ENCODE measurements at places on chromosomes 6 and 20.
A peak's percentile ranks its signal among the peaks of the same experiment; 100 is the strongest.

GRCh38 chr20:25288291-25289181, 40.7 kb downstream of the PYGB start:
- no peak for DNase-seq

- DNase-seq = no peak
These were observed 356 bp downstream of the TBXT start for GRCh38 chr6:166167258-166167731.

DNA sequence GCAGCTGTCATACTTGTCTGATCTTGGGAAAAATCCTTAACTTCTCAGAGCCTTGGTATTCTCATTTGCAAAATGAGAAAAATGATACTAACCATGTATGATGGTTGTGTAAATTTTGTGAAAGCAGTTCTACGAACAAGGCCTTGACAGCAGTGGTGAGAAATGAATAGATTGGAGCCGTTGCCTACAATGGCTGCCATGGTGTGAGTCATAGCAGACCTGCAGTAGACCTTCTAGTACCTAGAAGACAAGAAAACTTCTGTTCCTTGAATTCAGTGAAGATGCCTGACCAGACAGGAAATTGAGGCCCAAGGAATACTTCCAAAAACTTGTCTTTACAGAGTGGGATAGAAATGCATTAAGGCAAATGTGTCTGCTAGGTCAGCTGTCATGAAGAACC, 338.9 kb downstream of the QKI start:
- no peak for DNase-seq

DNA sequence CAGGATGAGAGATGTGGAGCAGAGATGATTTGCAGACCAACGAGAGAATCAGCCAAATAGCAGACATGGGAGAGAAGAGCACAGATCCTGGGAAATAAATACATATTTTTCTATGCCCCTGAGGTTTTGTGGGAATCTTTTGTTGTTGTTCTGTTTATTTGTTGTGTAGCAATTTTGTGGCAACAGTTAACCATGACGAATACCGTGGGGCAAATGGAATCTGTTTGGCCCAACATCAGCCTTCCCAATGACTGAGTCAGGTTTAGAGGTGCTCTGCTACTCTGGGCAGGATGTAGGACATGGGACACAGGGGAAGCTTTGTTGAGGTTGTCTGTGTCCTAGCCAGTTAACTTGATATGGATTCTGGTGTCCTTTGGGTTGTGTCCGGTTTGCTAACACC, 7.9 kb upstream of the SLC2A10 start:
- no peak for DNase-seq

DNA sequence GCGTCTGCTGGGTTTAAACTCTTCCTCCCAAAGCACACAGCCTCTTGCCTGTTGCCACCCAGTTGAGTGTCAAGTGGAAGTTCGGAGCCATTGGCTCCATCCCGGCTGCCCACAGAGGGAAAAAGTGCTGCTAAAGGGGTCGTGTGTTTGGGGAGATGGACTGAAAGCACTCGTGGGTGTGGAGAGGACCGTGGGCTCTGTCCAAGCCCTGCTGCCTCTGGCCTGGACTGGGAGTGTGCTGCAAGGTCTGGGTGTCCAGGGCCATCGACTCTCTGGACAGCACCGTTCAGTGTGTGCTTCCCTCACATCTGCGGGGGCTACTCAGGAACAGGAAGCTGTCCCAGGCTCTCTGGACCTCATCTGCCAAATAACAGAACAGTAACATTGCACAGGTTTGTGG, 269.3 kb downstream of the DLL1 start:
- no peak for DNase-seq

GRCh38 chr20:59692139-59692538, 87.8 kb downstream of the PHACTR3 start:
- no peak for DNase-seq

DNA sequence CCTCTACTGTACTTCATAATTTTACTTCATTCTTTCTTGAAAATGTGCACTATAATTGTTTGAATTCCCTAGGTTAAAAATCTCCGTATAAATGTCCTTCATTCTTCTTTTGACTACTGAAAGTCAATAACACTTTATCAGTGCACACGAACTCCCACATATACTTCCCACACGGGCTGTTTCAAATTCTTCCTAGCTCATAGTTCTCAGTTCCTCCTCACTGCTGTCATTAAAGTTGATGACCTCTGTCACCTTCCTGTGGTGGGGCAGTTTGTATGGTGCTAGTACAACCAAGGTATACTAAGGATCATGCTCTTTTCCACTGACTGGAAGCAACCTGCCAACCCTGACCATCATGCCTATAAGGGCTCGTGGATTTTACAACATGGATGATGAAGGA, 40.0 kb upstream of the CD2AP start:
- no peak for DNase-seq

GRCh38 chr20:2643708-2644107, 8.7 kb upstream of the NOP56 start:
- DNase-seq = no peak

DNA sequence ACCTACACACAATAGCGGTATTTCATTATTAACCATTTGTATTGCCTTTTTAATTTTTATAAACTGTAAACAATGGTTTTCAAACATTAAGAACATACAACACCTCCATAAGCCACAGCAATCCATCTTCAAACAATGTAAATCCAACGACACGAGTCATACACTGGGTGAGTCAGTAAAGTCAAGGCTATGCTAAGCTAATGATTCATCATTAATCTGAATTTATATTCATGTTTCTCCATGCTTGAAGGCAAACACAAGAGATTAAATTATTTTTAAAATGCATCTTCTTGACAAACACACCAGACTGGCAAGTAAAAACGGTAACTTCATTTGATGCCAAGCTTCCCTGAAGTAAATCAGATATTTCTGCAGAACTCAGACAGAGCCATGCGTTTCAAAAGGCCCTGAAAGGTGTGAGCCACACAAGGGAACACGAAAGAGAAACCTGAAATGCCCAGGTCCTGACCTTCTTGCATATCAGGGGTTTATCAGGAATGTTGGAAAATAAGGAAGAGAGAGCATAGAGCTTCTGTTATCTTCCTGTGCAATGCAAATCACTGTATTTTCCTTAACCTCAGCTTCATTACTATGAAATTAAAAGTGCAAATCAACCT, 162.5 kb downstream of the ALDH8A1 start:
- no peak for DNase-seq

DNA sequence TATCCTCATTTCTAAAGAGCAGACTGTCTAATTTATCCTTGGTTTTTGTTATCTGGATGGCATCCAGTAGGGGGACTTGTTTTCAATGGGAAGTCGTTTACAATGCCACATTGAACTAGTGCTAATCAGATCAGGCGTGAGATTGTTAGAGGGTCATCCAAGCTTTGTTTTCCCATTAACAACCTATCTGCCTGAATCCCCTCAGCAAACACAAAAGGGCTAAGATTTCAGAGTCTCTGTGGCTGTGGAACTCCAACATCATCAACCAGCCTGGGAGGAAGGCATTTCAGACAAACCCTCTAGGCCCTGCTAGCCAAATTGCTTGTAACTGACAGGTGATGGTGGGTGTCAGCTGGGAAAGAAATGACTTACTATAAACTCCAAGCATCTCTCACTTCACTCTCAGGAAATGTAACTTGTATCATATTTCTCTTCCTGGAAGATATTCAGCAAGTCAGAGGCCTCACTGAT, 47.7 kb downstream of the COL19A1 start:
- DNase-seq = no peak

DNA sequence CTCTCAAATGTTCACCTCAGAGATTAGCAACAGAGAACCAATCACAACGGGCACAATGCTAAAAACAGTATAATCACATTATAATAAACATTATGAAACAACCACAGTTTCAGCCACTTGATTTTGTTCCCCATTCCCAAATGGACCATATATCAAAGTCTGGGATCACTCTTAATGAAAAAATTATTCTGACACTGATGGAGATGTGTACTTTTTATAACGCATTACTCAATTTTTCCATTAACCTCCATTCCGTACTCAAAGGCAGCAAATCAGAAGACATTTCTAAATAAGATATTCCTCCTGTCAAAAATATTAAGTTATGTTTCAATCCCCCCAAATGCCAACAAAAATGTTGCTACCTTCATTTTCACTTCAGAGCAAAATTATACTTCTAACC, 2.8 kb downstream of the CPNE1 start:
- DNase-seq = no peak

GRCh38 chr6:74765486-74765885, 440.4 kb downstream of the COL12A1 start:
- no peak for DNase-seq

DNA sequence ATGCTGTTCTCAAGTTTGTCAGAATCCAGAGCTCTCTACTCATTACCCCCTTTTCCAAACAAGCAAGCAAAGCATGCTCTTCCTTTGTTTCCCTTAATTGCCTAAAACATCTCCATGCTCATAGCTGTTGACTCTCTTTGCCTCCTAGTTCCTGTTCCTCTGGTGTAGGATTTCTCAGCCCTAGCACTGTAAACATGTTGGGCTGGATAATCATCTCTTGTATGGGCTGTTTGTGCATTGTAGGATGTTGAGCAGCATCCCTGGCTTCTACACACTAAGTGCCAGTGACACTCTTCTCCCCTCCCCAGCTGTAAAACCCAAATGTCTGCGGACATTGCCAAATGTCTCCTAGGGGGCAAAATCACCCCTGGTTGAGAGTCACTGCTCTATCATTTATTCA, 14.0 kb downstream of the PPARD start:
- no peak for DNase-seq

DNA sequence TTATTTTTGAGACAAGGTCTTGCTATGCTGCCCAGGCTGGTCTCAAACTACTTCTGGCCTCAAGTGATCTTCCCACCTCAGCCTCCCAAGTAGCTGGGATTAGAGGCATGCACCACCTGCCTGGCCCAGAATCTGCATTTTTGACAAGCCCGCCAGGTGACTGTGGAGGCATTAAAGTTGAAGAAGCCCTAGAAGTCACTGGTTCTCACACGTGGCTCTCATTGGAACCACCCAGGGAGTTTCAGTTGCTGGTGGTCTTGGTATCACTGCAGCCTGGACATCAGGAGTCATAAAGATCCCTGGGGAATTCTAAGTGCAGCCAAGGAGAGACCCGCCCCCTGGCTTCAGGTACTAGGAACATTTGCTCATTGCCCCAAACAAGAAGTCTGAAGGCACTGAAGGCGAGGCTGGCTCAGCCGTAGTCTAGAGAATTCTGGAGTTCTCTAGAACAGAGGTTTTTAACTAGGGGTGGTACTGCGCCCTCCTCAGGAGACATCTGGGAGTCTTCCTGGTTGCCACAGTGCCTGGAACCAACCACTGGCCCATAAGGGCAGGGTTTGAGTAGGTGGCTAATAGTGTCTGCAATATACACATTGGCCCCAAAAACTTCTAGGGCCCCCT, 182.8 kb downstream of the ZMYND8 start:
- no peak for DNase-seq

DNA sequence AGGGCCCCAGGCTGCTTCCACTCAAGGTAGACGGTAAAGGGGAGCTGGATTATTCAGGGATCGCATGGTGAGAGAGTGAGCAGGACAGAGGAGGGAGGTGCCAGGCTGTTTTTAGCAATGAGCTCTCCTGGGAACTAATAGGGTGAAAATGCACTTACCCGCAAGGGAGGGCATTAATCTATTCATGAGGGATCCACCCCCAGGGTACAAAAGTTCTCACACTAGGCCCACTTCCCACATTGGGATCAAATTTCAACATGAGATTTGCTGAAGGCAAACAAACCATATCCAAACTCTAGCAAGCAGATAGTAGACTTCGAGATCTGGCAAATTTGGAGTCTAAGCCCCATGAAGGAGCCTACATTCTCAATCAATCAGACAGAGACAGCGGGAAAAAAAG, 408.6 kb downstream of the RNF144B start:
- DNase-seq = no peak

- DNase-seq = no peak
These were observed 125.0 kb downstream of the BANF2 start for GRCh38 chr20:17824676-17825251.

- no peak for DNase-seq
These were observed 5.0 kb upstream of the ITPR3 start for GRCh38 chr6:33616113-33616512.

DNA sequence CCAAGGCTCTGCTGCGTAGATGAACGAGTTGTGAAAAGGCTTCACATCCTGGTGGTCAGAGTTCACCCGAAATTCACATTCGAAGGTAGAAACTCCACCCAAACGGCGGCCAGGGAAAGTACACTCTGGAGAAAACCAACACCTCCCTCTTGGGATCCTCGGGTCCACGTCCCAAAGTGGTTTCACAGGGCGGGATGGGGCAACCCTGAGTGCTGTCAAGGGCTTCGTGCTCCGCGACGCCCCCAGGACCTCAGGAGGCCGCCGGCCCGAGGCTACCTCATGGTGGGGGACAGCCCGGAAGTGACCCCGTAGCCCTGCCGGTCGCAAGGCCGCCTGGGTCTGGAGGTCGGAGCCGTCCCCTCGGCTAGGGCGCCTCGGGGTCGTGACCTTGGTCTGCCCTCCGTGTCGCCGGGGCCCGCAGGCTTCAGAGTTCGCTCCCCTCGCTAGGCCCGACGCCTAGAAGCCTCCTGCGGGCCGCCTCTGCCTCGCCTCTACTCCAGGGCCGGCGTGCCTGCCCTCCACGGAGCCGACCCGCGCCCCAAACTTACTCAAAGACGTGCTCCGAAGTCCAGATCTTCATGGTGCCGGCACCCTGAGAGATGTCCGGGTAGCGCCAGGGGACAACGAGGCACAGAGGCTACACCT, at the start of gene PRELID3B:
Gene PRELID3B (minus strand): TSS at position 636 of the 645 bp plus-strand sequence. CDS start 56 bp downstream, at position 580.
- DNase-seq = peak; percentile 35

- no peak for DNase-seq
These were observed 230.7 kb upstream of the MARCKS start for GRCh38 chr6:113626475-113626874.

DNA sequence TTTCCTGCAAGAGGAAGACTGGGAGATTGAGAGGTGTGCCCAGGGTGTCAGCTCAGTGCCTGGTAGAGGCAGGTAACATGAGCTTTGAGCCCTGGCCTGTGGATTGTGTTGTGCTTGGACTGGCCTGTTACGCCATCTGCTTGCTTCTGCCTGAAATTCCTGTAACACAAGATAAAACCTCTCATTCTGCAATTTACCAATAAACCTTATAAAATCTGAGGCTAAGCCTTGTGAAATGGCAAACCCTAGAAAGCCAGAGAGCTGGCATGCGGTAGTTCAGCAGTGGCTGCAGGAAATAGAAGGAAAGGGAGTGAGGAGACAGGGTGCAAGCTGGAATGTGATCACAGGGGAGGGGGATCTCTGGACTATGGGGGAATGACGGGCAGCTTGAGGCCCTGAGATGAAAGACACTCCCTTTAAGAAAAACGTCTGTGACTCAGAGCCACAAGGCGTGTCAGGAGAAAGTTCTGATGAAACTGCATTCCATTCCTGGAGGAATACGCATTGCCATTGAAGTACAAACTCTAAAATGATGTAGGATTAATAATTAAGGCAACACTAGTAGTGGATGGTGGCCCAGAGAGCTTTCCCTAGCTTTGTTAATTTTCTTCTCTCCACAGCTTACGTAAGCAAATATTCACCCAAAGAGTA, 26.3 kb upstream of the TFAP2A start:
- DNase-seq = peak; percentile 50

DNA sequence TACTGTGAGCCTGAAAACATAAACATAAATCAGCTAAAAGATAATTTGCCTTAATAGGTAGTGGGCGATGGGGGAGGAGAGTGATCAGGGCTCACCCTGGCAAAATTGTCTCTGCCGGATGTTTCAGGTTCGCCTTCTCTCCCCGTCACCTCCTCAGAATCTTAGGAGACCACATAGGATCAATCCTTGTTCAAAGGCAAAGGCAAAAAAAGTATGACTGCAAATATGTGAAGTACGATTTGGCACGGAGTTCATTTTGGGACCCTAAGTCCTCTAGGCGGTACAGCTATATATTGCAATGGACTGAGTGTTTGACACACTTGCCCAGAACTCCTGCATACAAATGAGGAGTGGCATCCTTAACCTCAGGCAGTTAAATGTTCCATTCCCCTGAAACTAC, 649.2 kb upstream of the FLRT3 start:
- no peak for DNase-seq

Data from AML-193 (cell line).